Vagina (tissue), 2 donors: ENCODE measurements at places on chromosomes 2 and 18.

GRCh38 chr2:170344663-170345346 lies 166.9 kb downstream of the MYO3B start:
- no peaks in the 10 kb centered on the region for H3K27me3 ChIP-seq
- H3K36me3 ChIP-seq, result no peaks in the 10 kb centered on the region
- no peak for DNase-seq
- H3K4me3 ChIP-seq, result no peak overlapping the region
- no peaks in the 10 kb centered on the region for H3K4me1 ChIP-seq

- no peak for DNase-seq
- H3K27me3 ChIP-seq, result no peaks in the 10 kb centered on the region
- no peak overlapping the region for H3K27ac ChIP-seq
- no peak overlapping the region for H3K4me3 ChIP-seq
- H3K4me1 ChIP-seq, result no peaks in the 10 kb centered on the region
These were observed 83.1 kb downstream of the VWA3B start for GRCh38 chr2:98170076-98170475.

- H3K36me3 ChIP-seq, result no peaks in the 10 kb centered on the region
- no peak overlapping the region for H3K4me3 ChIP-seq
- peaks cover 37% of the 10 kb centered on the region for H3K4me1 ChIP-seq
- DNase-seq, result no peak
- peak overlapping the region; percentile 84 for H3K27ac ChIP-seq
These were observed 7.0 kb downstream of the ASIC4 start for GRCh38 chr2:219521066-219521880.

- H3K27ac ChIP-seq, result no peak overlapping the region
- no peaks in the 10 kb centered on the region for H3K4me1 ChIP-seq
- H3K4me3 ChIP-seq, result no peak overlapping the region
- DNase-seq, result no peak
These were observed 220.4 kb upstream of the MEX3C start for GRCh38 chr18:51417643-51418483.

DNA sequence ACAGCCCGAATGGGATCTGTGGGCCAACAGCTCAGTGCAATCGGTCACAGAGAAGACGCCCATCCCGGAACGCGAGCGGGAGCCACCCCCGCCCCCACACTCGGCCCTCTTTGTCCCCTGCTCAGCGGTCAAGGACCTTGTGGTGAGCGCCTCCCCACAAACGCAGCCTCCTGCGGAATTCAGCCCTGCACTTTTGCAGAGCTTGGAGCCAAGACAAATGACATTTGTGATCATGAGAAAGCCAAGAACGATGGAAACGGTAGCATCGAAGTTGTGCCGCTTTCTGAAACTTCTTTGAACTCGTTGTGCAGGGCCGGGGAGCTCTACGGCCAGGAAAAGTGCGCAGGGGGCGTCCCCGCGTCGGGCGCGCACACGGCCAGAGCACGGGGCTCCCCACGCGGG lies 6.7 kb upstream of the SALL3 start:
- peak overlapping the region; percentile 81 for H3K27ac ChIP-seq
- no peaks in the 10 kb centered on the region for H3K36me3 ChIP-seq
- peaks cover 20% of the 10 kb centered on the region for H3K4me1 ChIP-seq
- peak overlapping the region; percentile 53 for H3K4me3 ChIP-seq

DNA sequence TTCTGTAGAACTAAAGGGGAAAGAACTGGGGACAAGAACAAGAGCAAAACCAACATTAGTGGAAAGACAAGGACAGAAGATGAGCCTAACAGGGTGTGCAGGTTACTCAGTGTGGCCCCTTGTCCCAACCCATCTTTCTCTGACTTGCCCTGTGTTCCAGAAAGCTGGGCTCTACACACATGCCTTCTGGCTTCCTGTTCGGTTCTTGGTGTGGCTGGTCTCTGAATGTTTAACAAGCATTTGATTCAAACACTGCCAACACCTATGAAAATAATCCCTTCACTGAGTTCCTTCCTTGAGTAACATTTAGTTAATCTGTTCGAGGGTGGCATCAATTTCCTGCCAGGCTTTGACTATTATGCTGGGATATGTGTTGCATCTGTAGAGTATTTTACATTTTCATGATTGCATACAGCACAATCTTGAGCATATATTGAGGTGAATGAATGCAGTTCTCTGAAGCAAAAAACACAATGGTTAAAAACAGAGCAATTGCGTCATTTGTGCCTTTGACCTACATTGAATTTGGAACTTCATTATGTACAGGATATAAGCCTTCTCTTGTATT lies 83.3 kb downstream of the MBD2 start:
- H3K4me3 ChIP-seq, result no peak overlapping the region
- no peak for DNase-seq
- no peaks in the 10 kb centered on the region for H3K36me3 ChIP-seq
- H3K4me1 ChIP-seq, result no peaks in the 10 kb centered on the region

GRCh38 chr2:26532301-26533250 lies 54.7 kb upstream of the OTOF start:
- no peak for DNase-seq
- no peak overlapping the region for H3K4me3 ChIP-seq
- no peaks in the 10 kb centered on the region for H3K27me3 ChIP-seq
- no peaks in the 10 kb centered on the region for H3K36me3 ChIP-seq
- H3K4me1 ChIP-seq, result no peaks in the 10 kb centered on the region
- no peak overlapping the region for H3K27ac ChIP-seq

DNA sequence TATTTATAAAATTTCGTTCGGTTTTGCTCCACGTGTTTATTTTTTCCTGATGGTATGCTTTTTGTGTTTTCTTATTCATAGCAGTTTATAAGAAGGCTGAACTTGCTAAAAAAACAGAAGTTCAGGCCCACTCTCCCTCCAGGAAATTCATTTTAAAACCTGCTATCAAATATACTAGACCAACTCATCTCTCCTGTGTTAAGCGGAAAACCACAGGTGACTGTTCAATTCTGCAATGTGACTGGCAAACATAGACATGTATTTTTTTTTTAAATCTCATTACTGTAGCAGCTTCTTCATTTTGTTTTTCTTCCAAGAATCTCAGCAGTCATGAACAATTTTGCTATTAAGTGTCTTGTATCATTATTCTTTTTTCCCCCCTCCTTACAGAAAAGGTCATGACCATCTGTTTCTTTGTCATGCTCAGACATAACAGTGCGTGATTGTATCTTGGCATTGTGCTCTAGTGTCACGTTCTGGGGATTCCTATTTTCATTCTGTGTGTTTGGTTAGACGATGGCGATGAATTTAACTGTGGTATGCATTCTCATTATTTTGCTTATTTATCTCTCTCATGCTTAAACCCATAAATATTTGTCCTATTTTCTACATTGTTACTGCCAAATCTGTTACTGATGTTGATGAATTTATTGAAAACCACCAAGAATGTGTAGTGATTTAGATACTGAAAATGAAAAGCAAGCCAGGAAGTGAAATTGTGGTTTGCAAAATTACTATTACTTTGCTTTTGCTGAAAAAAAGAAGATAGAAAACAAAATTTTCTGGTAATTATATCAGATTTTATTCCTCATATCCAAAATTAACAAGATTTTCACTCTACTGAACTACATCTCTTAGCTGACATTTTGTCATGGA lies 74.6 kb upstream of the UNC80 start:
- DNase-seq, result no peak
- no peaks in the 10 kb centered on the region for H3K4me1 ChIP-seq
- H3K36me3 ChIP-seq, result no peaks in the 10 kb centered on the region
- no peak overlapping the region for H3K27ac ChIP-seq
- H3K27me3 ChIP-seq, result no peaks in the 10 kb centered on the region
- H3K4me3 ChIP-seq, result no peak overlapping the region

GRCh38 chr18:12449051-12449785 lies 41.5 kb downstream of the PRELID3A start:
- no peak for DNase-seq
- H3K36me3 ChIP-seq, result peaks cover 14% of the 10 kb centered on the region
- H3K4me1 ChIP-seq, result no peaks in the 10 kb centered on the region

DNA sequence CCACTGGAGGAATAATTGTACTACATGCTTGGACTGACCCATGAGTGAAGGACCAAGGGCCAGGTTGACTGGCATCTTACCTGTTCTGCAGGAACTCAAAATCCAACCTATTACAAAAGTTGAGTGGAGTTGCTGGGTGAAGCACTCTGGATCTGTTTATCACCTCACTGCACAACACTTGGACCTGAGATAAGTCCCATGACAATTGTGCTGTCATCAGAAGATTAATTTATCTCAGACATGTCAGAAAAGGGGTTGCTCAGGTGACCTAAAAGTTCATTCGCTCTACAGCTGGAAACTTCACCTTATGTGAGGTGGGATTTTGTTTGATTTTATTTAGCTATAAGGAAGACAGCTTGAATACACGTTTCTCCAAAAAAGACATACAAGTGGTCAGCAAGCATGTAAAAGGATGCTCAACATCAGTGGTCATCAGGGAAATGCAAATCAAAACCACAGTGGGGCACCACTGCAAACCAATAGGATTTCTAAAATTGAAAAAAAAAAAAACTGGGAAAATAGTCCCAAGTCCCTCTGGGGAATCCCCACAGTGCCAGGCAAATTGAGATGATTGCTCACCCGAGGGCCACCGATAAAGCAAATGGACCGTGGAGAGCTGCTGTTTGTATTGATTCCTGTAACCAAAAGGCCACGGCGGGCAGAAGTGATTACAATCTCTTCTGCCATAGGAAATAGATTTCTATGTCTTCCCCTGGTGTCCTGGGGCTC lies 65.8 kb upstream of the SLC35F5 start:
- H3K4me1 ChIP-seq, result peaks cover 10% of the 10 kb centered on the region
- H3K4me3 ChIP-seq, result no peak overlapping the region
- DNase-seq, result no peak
- no peak overlapping the region for H3K27ac ChIP-seq
- H3K27me3 ChIP-seq, result no peaks in the 10 kb centered on the region

DNA sequence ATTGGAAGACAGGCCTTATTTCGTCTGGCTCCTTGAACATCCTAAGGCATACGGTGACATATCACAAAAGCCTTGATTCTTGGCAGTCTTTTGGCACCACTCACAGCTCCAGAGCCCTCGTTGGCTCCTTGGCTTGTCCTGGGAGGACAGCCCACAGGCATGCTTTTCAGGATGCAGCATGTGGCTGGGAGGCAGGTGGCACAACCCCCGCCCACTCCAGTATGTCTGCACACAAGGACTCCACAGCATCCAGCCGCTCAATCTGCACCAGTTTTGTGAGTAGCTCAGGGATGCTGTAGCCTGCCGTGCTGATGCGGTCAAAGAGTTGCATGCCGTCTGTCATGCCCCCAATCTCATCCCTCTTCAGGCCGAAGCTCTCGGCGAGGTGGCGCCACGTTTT lies 92.3 kb downstream of the EDAR start:
- no peak overlapping the region for H3K27ac ChIP-seq
- no peaks in the 10 kb centered on the region for H3K4me1 ChIP-seq
- no peak for DNase-seq
- H3K27me3 ChIP-seq, result no peaks in the 10 kb centered on the region

DNA sequence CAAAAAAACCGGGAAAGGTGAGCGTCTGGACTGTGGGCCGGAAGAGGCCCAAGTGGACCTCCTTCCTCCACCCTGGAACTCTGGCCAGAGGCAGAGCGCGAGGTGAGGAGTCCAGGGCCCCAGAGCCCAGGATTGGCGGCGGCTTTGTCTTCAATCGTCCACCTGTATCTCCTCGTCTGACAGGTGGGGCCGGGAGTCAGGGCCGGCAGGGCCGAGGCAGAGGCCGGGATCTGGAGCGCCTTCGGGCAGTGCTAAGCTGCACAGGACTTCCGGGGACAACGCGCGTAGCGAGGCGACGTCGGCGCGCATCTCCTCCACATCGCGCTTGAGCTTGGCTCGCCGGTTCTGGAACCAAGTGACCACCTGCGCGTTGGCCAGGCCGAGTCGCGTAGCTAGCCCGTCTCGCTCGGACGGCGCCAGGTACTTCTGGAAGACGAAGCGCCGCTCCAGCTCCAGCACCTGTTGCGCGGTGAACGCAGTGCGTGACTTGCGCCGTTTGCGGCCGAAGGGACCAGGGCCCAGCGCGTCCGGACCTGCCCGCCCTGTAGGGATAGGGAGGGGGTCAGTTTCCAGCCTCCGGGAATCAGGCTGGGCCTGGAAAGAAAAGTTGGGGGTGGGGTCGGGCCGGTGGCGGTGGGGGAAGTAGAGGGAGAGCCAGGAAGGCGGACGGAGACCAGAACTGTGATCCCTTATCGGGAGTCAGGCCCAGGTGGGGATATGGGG lies 1.5 kb downstream of the LBX2 start:
- no peaks in the 10 kb centered on the region for H3K36me3 ChIP-seq
- DNase-seq, result no peak
- peak overlapping the region; percentile 40 for H3K4me3 ChIP-seq
- H3K4me1 ChIP-seq, result peaks cover 35% of the 10 kb centered on the region
- peaks cover 10% of the 10 kb centered on the region for H3K27me3 ChIP-seq

DNA sequence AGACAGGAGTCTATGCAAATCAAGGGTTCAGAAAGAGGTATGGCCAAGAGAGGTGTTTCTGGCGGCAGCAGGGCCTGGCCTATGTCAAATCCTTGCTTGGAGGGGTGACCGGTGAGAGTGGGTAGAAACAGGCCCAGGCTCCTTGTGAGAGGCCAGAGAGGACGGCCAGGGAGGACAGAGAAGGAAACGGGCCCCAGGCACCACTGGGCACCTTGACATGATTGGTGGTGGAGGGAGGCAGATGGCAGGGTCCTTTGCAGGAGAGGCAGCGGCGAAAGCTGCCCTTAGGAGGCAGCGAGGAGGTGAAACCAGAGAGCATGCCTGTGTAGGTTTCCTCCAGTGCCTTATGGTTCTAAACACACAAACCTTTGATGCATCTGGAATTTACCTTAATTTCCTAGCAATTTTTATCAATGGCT lies 6.2 kb downstream of the RAMP1 start:
- no peak overlapping the region for H3K4me3 ChIP-seq
- no peaks in the 10 kb centered on the region for H3K27me3 ChIP-seq
- peaks cover 12% of the 10 kb centered on the region for H3K4me1 ChIP-seq

DNA sequence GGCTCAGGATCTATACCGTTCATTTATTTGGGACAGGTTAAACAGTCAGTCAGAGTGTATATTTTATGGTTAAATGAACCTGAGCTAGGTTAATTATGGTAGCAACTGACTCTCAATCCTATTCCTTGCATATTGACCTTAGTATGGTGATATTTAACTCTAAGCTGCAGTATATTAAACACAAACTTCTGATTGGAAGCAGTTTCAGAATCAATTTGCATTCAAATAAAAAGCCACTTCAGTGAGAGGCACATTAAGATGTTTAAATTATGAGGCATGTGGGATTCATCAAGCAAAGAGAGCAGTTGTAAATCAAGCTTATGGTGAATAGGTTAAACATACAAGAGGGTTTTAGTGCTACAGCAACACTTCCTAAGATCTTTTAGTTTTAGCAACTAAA lies 40.4 kb downstream of the FRZB start:
- DNase-seq, result no peak
- no peaks in the 10 kb centered on the region for H3K36me3 ChIP-seq
- no peak overlapping the region for H3K27ac ChIP-seq
- H3K4me3 ChIP-seq, result no peak overlapping the region
- no peaks in the 10 kb centered on the region for H3K27me3 ChIP-seq
- no peaks in the 10 kb centered on the region for H3K4me1 ChIP-seq
